ENCODE measurements at places on chromosomes 12 and 14.

DNA sequence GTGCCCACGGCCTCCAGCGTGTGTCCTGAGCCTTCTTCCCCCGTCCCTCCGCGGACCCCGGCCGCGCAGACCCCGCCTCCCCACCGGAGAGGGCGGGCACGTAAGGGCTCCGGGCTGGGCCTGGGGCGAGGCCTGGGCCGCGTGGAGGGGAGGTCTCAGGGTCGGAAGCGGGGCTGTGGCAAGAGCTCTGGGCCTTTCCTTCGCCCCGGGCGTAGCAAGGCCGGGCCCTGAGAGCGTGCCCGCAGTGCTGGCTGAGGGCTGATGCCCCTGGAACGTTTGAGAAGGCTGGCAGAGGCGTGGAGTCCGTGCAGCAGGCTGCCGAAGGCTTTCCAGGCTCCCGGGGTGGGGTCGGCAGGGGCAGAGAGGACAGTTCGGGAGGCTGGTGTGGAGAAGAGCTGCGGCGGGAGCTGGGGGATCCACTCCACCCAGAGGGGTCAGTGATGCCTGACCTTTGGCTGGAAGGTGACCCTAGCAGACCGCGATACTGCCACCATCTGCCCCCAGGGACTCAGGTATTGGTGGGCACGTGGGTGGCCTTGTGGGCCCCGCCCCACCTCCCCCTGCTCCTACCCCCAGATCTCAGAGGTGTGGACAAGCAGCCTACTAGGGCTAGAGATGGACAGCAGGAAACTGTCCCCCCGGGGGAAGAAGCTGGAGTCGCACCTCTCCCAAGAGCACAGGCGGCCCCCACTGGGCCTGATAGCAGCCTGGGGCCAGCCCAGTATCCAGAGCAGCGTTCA is 558 bp downstream of the TEX22 start:
- no peak for DNase-seq

- DNase-seq, result no peak
Measured at GRCh38 chr14:50997712-50998111, 53.4 kb upstream of the PYGL start.

DNA sequence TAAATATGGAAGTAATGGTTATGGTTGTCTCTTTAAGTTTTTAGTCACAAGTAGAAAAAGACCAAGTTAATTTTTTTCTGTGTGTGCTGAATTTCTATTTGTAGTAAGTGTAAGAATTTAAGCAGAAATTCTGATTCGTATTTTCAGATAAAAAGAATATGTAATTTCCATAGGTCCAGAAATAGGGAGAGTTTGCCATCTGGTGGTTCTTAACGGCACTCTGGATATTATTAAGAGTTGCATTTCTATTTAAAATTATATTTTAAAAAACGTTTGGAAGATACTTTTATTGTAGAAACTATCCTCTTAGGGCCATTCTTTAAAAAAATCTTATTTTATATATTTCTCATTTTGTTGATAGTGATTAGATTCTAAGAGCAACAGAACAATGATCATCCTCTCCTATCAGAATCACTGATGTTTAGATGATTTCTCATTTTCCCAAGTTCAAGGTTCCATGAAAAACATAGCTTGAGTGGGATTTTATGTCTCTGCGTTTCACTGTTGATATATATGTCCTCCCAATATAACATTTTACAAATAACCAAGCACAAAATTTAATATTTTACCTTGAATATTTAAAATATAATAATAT is 88.3 kb downstream of the LRRK2 start:
- DNase-seq, result no peak

- DNase-seq, result no peak
Measured at GRCh38 chr14:45757655-45758054, 504.7 kb upstream of the MIS18BP1 start.

DNA sequence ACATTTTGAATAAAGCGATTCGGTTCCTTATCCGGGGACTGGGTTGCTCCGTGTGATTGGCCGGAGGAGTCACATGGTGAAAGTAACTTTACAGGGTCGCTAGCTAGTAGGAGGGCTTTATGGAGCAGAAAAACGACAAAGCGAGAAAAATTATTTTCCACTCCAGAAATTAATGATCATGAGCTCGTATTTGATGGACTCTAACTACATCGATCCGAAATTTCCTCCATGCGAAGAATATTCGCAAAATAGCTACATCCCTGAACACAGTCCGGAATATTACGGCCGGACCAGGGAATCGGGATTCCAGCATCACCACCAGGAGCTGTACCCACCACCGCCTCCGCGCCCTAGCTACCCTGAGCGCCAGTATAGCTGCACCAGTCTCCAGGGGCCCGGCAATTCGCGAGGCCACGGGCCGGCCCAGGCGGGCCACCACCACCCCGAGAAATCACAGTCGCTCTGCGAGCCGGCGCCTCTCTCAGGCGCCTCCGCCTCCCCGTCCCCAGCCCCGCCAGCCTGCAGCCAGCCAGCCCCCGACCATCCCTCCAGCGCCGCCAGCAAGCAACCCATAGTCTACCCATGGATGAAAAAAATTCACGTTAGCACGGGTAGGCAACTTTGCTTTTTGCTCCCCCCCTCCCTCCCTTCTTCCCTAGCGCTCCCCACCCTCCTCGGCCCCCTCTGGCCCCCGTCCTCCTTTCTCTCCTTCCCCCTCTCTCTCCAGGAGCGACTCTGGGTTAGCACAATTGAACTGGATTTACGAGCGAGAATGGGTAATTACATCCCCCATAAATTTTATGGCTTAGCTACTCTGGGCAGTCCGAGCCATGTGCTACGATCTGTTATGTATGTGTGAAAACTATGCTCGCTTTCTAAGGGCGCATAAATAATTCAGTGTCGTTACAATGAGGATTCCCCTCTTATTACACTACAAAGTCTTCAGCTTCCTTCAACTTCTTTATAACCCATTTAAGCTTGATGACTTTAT is at the start of gene HOXC4:
TSS of gene HOXC4 (plus strand) at position 85 of the 991 bp plus-strand sequence. CDS start at position 173, 88 bp downstream.
- no peak for DNase-seq

DNA sequence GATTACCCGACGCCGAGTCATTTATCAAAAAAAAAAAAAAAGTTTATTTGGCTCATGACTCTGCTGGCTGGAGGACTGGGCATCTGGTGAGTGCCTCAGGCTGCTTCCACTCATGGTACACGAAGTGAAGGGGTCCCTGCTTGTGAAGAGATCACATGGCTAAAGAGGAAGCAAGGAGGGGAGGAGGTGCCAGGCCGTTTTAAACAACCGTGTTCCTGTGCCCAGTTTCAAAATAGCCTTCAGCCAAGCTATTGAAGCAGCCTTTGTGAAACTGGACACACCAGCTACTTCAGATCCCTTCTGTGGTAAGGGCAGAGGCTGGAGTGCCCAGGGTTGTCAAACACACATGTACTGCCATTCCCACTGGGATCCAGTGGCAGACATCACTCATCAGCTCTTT is 7.6 kb downstream of the POP5 start:
- no peak for DNase-seq

DNA sequence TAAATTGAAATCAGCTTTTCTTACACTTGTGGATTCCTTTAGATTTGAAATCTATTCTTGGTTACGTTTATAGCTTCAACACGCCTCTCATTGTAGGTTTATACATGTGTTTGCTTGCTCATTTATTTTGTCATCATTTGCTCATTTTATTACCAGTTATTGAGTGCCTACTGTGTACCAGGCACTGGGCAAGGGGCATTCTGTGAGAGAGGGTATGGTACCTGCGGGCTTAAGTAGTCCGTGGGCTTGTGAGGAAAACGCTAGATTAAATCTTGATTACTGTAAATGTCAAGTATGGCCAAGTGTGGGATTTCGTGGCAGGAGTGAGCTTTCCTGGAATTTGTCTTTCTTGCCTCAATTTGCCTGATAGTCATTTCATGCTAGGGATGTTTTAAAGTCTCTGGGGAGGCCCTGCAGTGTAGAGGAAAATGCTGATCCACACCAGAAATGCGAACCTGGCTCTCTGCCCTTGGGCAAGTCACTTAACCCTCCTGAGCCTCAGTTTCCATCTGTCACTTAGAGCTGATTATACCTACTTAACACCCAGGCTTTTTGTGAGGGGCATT is 92.7 kb downstream of the CACNA1C start:
- no peak for DNase-seq

DNA sequence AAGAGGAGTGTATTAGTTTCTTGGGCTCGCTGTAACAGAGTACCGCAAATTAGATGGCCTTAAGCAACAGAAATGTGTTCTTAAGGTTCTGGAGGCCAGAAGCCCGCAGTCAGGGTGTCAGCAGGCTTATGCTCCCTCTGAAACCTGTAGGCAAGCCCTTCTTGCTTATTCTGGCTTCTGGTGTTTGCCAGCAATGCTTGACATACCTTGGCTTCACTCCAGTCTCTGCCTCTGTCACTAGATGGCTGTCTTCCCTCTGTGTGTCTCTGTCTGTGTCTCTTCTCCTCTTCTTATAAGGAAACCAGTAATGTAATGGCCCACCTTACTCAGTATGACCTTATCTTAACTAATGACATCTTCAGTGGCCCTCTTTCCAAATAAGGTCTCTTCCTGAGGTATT is 85.1 kb downstream of the DERA start:
- DNase-seq, result no peak

DNA sequence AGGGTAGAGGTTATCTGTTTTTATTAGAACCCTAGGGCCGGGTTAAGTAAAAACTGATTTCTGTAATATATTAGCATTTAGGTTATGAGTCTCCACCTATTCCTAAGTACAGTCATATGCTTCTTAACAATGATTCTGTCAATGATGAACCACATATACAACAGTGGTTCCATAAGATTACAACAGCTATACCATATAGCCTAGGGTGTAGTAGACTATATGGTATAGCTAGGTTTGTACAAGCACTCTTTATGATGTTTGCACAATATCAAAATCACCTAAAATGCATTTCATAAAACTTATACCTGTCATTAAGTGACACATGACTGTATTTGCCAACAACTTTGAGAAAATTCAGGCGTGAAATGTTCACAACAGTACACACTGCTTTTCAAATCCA is 110.6 kb downstream of the RPL10L start:
- no peak for DNase-seq

- no peak for DNase-seq
Measured at GRCh38 chr14:101535232-101535631, 26.1 kb upstream of the DIO3 start.

- no peak for DNase-seq
Measured at GRCh38 chr14:59371771-59372170, 93.4 kb downstream of the GPR135 start.

DNA sequence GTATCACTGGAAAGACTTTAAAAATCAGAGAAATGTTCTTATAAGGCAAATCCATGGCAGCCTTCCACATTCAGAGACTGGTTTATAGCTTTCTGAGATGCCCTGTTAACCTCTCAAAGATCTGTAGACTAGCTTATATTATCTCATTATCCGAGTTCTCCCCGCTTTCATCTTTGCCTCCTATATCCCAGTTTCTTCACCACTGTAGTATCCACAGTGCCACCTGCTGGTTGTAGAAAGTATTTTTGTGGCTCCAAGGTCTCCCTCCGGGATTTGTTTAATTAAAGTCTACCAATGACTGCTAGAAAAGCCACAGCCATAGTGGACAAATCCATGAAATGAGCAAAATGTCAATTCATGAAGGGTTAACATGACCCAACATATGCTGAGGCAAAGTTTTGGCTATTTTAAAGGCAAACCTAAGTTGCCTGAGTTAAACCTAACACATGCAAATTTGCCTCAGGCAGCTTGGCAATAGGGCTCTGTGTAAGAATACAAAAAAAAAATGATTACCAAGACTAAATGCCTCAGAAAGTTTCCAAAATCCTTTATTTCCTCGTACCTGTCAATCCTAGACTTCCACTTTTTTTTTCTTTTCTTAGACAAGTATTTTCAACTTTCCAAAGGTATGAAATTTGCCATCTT is 218.8 kb upstream of the BMP4 start:
- DNase-seq, result no peak

GRCh38 chr12:19507823-19508222 is 68.5 kb downstream of the AEBP2 start:
- no peak for DNase-seq

DNA sequence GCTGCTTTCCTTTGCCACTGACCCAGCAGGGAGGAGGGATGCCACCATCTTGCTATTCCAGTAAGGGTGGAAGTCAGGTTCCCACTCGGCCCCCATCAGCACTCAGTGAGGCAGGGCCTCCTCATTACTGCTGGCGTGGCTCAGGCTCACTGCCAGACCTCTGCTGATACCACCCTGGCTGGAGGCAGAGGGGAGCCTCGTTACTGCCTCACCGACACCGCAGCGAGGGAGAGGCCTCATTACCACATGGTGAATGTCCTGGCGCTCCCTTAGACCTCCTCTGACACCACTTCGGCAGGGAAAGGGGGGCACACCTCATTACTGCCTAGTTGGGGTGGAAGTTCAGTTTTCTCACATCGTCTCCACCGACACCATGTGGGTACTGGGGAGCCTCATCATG is 354.1 kb downstream of the CACNA1C start:
- no peak for DNase-seq

DNA sequence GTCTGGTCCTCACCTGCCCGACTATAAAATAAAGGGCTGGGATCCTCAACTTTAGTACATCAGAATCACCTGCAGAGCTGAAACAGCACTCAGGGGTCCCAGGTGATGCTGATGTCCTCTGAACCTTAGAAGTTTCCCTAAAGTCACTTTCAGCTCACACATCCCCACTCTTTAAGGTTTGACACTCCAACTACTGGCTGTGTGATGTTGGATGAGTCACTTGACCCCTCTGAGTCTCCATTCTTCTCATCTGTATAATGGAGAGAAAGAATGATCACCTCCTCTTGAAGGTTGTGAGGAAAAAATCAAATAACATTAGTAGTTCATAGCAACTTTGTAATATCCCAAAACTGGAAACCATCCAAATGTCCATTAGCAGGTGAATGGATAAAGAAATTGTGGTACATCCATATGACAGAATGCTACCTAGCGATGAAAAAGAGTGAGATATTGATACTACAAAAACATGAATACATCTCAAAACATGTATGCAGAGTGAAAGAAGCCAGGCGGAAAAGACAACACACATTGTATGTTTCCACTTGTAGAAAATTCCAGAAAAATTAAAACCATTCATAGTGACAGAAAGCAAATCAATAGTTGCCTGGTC is 13.3 kb downstream of the TMEM119 start:
- DNase-seq, result no peak

- DNase-seq, result no peak
Measured at GRCh38 chr12:70353780-70354660, 12.1 kb upstream of the KCNMB4 start.

Measured in vagina (tissue), 2 donors.